Stimulated activated CD8-positive, alpha-beta memory T cell treated with anti-CD3 and anti-CD28 coated beads, Interleukin-7, amount 100 ng/mL, for 1 hour (primary cell): ENCODE measurements at places on chromosomes 5 and 9.
A peak's percentile ranks its signal among the peaks of the same experiment; 100 is the strongest.

- DNase-seq = no peak
Observed at GRCh38 chr5:81121836-81122630, 111.1 kb upstream of the CKMT2 start.

GRCh38 chr5:141704782-141705297 lies 22.8 kb upstream of the ARAP3 start:
- no peak for DNase-seq

DNA sequence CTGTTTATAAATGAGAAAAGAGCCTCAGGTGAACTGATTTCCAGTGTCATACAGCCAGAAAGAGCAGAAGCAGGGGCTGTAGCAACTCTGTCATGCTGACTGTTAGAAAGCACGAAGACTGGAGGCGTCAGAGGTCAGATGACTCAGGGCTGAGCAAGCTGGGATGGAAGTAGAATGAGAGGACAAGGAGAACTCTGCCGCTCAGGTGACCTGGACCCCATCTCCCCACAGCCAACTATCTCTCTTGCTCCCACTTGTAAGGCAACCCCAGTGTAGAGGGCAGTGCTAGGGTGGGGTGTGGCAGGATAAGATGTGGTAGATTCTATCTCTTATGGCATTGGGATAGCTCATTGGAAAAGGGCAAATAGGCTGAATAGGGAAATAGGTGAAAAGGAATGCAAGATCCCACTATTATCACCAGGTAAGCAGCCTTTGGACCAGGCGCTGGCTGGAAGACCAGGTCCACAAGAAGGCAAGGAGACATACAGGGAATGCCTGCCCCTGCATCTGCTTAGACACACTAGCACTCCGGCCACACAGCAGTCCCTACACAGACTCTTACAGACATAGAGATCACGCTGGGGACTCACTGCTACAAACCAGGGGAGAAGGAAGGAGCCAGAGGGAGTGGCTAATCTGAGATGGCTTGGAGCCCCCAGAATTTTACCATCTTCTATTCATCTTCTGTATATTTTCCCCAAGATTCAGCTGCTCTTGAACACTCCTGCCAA lies 21.2 kb upstream of the LOX start:
- no peak for DNase-seq

- no peak for DNase-seq
Observed at GRCh38 chr9:107046692-107047091, 183.7 kb downstream of the ZNF462 start.

DNA sequence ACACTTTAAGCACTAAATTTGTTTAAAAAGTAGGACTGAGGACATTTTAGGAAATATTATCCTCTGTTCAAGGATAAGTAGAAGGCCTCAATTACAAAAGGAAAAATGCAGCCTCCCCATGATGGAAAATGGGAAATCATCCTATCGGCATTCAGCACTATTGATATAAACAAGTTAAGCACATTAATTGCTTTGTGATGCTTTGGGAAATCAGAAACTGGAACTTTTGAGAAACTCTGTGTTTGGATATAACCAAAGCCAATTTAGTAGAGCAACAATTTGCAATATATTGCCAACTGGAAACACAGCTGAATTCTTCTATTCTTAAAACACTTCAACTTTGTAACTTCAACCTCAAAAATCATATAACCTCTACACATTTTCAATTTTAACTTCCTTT lies 65.2 kb upstream of the PTGER4 start:
- DNase-seq = no peak

DNA sequence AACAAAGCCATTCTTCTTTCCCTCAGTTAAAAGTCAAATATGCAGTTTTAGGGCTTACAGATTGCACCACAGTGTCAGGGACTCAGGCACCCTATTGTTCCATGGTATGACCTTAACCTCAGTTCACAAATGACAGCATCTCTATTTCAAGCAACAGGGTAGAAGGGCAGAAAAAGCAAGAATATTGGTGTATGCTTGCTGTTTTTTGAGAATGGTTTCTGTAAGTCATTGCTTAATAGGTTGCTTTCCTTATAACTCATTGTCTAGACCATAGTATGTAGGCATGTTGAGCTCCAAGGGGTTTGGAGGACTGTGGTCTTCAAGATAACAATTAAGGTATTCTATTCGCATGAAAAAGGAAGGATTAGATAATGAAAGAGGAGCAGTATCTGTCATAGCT lies 183.5 kb upstream of the EDIL3 start:
- no peak for DNase-seq

DNA sequence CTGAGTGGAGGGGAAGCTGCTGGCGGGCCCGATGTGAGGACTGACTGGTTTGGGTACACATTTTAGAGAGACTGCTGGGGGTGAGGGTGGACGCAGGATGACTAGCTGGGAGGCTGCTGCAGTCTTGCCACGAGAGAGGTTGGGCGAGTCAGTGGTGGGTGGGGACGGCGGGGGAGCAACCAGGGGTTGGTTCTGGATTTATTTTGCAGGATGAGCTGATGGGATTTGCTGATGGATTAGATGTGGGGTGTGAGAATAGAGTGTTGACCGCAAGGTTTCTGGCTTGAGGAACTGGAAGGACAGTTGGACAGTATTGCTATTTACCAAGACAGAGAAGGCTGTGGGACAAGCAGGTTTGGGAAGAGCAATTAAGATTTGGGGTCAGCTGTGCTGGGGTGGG lies 5.8 kb upstream of the NDST1 start:
- no peak for DNase-seq

- DNase-seq = no peak
Observed at GRCh38 chr5:100856462-100856861, 46.6 kb downstream of the ST8SIA4 start.

DNA sequence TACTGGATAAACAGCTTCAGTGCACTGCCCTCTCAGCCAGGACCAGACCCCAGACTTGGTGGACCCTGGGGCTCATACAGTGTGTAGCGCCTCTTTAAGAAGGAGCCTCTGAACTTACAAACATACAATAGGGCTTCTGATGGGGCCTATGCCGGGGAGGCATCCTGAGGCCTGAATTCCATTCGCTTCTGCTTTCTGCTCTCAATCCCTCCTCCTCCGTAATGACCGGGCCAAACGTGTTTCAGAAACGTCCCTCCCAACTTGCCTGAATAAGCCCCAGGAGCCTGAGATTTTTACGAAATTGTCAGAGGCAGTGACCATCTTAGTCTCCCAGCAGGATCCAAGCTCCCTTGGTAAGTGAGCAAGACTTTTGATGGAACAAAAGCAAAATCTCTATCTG lies 128.1 kb upstream of the BOD1 start:
- DNase-seq = no peak

- DNase-seq = no peak
Observed at GRCh38 chr5:109191153-109191558, 218.6 kb downstream of the PJA2 start.

GRCh38 chr5:87367243-87367642 lies 45.5 kb downstream of the CCNH start:
- DNase-seq = no peak

DNA sequence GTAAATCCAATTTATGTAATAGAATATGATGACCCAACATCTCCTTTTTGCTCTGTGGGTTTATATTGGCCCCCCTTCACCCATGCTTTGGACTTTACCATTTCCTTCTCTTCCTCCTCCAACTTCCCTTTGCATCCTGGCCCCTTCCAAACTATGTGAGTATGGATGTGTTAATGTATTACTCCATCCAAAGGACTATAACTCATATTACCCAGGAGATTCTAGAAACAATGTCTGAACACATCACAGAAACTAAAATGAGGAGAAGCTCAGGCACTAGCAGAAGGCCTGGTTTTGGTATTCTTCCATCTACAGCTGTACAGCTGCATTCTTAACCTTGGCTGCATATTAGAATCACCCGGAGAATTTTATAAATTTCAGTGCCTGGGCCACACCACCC lies 110.7 kb downstream of the PDE4D start:
- DNase-seq = no peak

- no peak for DNase-seq
Observed at GRCh38 chr5:37975531-37975930, 135.7 kb upstream of the GDNF start.

DNA sequence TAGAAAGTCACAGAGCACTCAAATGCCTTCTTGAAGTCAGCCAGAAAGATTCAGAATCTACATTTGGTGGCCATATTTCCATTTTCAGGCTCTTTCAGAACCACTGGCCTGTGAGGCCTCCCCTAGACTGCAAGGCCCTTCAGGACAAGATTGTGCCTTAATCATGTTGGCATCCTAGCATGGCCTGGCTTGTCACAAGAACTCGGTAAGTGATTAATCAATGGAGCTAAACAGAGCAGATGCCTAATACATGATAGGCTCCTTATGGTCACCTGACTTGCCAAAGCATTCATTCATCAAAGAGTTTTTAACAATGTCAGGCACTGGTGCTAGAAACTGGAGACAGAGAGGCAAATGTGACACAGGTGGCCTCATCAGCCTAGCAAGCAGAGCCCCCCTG lies 70.3 kb downstream of the PGM5 start:
- DNase-seq = no peak

DNA sequence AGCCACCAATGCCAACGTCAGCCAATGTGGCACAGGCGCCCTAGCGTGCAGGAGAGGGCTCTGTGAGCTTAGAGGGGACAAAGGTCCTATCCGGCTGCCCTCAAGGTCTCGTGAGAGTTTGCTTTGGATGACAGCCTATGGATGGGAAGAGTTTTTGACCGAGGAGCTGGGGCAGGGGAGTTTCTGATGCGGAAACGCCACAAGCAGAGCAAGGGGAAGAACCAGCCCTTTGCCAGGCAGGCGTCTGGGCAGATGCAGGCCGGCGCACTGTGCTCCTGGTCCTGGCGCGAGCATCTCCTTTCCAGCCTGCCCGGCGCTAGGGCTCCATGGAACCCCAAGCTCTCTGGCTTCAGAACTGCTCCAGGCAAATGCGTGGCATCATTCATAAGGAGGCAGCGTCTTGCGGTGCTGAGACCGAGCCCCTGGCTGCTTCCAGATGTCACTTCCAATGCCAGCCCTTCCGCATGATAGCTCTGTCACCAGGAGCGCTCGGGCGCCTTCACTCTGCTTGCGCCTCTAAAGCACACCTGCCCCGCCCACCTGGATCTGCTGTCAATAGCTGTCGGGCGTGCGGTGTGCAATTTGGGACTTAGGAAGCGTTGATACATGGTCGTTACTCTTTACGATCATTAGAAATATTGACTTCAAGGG lies 374.9 kb upstream of the IRX1 start:
- no peak for DNase-seq

GRCh38 chr9:78005231-78006002 lies 26.2 kb downstream of the GNAQ start:
- no peak for DNase-seq

DNA sequence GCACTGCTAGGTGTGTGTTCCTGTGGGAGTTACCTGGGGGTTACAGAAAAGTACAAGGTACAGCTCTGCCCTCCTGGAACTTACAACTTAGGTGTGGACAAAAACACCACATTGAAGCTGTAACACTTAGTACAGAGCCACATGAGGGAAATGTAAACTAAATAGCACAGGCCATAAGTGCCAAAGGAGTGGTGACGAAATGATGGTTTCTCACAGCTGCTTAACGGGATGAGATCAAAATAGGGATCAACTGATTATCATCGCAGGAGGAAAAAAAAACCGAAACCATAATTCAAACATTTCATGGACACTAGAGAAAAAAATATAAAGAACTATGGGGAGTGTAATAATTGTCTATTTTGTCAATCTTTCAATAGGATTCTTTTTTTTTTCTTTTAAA lies 5.9 kb downstream of the LIX1 start:
- no peak for DNase-seq

DNA sequence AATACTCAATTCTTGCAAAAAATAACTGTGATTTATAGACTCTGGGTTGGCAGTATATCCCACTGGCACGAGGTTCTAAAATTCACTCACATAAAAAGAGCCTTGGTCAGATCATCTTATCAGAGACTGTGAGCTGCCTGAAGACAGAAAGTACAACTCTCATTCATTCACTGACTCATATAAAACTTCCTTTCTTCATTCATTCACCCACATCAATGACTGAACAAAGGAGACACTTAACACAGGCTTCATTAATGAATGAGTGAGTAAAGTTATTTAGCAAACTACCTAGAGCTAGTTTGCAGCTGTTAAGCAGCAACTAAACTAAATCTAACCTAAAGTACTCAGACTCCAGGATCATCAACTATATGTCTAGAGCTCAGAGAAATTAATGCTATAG lies 214.7 kb downstream of the DENND1A start:
- no peak for DNase-seq

GRCh38 chr5:134114886-134115805 lies 665 bp downstream of the TCF7 start:
- DNase-seq = peak; percentile 54

GRCh38 chr9:20284601-20285289 lies 337.6 kb downstream of the MLLT3 start:
- DNase-seq = no peak

- DNase-seq = no peak
Observed at GRCh38 chr9:1047591-1048230, 2.4 kb upstream of the DMRT2 start.

- DNase-seq = no peak
Observed at GRCh38 chr9:72978744-72979143, 25.9 kb upstream of the ALDH1A1 start.

GRCh38 chr9:73215249-73215648 lies 63.6 kb downstream of the ANXA1 start:
- no peak for DNase-seq

GRCh38 chr5:56056875-56057274 lies 62.1 kb upstream of the IL6ST start:
- DNase-seq = no peak

DNA sequence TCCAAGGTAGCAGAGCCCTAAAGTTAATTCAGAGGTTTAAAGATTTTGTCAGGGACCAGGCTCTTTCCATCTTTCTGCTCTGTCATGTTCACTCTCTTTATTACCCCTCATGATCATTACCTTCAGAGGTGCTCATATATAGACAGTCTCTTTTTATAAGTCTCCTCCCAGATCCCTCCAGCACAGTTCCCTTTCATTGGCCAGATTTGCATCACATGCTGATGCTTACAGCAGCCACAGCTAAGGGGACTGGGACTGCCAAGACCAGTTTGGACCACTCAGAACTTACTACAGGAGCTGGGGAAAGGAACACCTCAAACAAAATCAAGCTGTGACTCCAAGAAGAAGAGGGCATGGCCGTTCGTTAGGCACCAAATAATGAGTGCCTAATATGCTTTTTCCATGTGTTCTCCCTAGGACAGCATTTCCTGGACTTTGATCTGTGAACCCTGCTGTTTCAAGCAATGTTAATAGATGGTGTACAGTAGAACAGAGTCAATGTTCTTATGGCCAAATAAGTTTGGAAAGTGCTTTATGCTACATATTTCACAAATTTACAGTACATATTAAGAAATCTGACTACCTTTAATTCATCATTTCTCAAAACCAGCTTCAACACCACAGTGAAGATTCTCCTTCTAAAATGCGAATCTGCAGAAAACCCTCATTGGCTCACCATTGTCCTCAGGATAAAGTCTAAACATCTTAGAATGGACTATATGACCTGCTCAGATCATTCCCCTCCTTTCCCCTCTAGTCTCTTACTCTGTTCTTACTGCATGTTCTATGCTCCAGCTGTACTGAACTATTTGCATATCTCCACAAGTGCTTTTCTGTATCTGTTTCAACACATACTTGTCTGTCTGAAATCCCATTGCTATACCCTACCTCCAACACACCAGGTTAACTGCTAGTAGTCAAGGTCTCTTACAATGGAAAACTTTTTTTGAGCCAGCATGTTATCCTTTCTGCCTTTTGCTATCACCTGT lies 3.4 kb downstream of the C5orf58 start:
- no peak for DNase-seq

- no peak for DNase-seq
Observed at GRCh38 chr5:42672925-42673324, 83.7 kb upstream of the CCDC152 start.

- DNase-seq = no peak
Observed at GRCh38 chr5:1171340-1171941, 30.0 kb upstream of the SLC6A19 start.

GRCh38 chr5:164909673-164910072 lies 1404.3 kb downstream of the MAT2B start:
- no peak for DNase-seq
